ENCODE measurements at places on chromosomes 1 and 21.

GRCh38 chr1:51936531-51936930 is 54.0 kb downstream of the RAB3B start:
- DNase-seq, result no peak

DNA sequence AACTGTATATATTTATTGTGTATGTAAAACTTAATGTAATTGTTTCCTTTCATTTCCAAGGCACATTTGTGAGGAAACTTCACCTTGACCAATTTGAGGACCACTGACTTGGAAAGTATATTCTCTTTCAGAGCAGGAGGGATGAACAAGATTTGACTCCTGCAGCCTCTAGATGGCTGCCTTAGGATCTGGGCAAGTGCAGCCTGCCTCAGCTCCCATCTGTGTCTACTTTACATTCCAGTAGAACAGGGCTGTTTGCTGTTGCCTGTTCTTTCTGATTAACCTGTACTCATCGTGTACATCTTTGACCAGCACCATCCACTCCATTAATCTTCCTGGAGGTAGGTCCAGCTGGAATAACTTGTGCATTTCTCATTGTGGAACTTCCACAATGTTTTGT is 312.8 kb downstream of the HLX start:
- no peak for DNase-seq

DNA sequence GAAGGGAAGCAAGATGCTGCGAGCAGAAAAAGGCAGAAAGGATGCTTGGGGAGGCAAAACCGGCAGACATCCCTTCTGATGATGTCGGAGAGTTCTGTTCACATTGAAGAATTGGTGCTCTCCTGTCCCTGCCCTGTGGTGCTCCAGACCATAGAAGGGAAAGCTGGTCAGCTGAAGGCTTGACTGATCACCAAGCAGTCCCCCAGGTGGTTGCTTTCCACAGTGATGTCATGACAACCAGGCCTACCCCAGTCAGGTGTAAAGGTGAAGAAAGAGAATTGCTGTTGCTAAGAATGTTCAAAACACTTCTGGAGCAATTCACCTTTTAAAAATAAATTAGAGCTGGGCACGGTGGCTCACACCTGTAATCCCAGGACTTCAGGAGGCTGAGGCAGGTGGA is 59.5 kb downstream of the OPTC start:
- no peak for DNase-seq

DNA sequence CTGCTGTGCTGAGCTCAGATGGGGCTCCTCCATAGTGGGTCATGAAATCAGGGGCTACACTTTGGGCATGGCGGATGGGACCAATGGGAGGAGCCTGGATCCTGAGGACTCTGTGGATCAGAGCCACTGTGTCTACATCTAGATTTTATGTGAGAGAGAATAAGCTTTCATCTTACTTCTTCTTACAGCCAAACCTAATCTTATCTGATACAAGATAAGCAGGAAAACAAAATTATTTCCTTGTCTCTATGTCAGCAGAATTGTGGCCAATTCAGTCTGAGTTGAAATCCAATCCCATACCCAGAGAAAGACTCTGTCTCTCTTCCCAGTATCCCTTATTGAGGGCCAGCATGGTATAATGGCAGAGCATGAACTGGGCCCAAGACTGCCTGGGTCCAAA is 56.2 kb downstream of the KIF14 start:
- no peak for DNase-seq

DNA sequence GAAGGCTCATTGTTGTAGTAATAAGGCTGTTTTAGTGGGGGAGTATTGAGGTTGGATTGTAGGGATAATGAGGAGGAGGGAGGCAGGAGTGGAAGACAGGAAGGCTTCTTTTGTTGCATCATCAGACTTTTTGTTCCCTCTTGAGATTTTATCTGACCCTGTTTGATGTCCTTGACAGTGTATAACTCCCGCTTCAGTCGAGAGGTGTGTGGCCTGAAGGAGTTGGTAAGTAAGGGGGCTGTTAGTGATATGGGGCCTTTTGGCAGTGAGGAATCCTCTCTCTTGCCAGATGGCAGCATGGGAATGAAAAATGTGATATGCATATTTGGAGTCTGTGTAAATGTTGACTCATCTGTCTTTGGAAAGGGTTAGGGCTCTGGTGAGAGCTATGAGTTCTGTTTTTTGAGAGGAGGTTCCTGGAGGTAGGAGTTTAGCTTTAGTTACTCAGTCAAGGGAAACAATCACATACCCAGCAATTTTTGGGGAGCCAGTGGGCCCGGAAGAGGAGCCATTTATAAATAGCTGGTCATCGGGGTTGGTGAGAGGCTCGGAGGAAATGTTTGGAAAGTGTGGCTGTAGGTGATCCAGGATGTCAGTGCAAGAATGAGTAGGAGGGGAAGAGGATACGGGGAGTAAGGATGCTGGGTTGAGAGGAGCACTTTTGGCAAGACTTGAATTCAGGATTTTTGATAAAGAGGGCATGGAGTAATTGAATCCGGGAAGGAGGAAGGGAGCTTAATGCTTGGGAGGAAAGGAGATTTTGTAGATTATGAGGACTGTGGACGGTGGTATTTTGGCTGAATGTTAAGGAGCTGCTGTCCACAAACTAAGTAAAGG is 136.7 kb upstream of the ETV3 start:
- DNase-seq, result no peak

DNA sequence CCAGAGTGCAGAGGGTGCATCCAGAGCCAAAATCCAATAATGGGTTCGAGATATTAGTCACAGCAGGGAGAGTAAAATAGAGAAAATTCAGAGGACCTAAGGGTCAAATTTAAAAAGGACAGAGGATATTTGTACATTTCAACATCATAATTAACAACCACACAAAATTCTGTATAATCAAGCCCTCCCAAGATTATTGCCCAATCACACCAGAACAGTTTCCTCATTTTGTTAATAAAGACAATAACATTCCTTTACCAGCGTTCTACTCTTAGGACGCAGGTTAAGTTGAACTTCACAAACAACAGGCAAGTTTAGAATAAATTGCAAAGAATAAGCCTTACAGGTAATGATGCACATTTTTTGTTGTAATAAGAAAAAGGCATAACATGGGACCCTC is 462.8 kb downstream of the PTPRC start:
- DNase-seq, result no peak

GRCh38 chr1:112904071-112904830 is 51.7 kb downstream of the SLC16A1 start:
- DNase-seq, result no peak
